ENCODE measurements at places on chromosomes 2 and 18. TPM values are rescaled to one million over a fixed set of nuclear protein-coding genes. Genes with fewer than 3 reads are reported as not detected.

DNA sequence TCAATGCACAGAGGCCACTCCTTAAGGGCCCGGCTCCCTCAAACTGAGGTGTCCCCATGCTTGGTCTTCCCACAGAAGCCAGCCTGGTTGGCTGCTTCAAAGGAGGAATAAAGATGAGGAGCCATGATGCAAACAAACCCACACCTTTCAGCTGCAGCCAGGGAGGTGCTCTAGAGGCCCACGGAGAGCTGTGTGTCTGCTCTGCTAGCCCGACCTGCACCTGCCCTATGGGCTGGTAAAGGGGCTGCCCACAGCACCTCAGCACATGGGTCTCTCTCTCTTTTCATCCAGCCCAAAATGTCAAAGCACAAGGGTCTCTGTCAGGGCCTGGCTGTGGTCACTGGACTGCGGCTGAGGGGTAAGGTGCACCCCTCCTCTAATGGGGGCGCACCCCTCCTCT lies 132.1 kb downstream of the MSH2 start:
- DNase-seq = no peak

- DNase-seq = no peak
Observed at GRCh38 chr2:170681311-170681710, 33.8 kb upstream of the SP5 start.

DNA sequence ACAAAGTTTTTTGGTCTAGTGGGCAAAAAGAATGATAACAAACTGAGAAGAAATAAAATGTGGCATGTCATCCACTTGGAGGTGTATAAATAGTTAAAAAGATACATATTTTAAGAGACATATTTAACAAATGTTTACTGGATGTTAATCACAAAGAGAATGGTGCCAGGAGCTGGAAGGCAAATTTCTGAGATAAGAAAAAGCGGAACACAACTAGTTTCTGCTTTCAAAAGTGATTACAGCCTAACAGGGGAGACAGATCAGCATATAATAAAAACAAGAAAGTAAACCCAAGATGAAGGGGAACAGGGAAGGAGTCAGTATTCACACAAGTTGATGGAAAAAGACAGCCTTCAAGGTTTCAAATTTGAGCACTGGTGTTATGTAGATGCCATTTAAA lies 91.3 kb downstream of the OLA1 start:
- DNase-seq = no peak

DNA sequence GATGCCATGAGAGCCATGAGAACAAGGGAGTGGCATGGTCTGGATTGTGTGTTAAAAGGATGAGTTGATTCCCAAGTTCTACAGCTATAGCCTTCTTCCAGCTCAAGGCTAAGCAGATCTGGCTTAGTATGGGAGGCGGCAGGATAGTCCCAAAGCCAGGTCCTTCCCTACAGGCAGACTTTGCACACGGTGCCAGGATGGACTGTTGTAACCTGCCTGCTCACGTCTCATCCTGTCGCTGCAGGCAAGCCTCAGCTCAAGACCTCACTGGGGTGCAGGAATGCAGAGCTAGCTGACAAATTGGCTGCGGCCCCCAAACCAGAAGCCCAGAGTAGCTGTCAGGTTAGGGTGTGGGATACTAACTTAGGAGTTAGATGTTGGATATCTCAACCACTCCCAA lies 28.8 kb upstream of the IGFBP5 start:
- no peak for DNase-seq

DNA sequence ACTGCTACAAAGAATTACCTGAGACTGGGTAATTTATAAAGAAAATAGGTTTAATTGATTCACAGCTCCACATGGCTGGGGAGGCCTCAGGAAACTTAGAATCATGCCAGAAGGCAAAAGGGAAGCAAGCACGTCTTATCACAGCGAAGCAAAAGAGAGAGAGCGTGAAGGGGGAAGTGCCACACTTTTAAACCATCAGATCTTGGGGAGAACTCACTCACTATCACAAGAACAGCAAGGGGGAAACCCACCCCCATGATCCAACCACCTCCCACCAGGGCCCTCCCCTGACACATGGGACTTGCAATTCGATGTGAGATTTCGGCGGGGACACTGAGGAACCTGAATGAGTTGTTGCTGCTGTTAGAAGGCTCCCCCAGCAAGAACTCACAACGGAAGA lies 220.2 kb upstream of the PIEZO2 start:
- no peak for DNase-seq

- no peak for DNase-seq
Observed at GRCh38 chr2:133063775-133064174, 393.8 kb upstream of the LYPD1 start.

DNA sequence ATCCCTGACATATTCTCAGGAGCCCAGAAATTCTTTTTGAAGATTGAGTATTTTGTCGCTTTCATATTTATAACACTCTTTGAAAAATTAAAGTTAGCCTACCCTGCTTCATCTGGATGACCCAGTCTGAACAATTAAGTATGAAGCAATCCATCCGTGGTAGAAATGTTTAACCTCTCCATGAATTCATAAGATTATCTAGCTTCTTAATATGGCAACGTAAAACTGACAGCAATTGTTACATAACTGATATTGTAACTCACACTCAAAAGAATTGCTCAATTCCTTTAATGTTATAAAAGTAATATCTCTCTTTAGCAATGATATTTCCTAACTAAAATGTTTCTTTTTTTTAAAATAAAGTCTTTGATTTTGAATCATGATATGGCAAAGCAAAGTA lies 7.2 kb upstream of the ABCA12 start:
- DNase-seq = no peak

GRCh38 chr2:173676647-173677046 lies 288.5 kb downstream of the SP3 start:
- DNase-seq = no peak

GRCh38 chr2:61769093-61769675 lies 84.7 kb downstream of the FAM161A start:
- DNase-seq = no peak

DNA sequence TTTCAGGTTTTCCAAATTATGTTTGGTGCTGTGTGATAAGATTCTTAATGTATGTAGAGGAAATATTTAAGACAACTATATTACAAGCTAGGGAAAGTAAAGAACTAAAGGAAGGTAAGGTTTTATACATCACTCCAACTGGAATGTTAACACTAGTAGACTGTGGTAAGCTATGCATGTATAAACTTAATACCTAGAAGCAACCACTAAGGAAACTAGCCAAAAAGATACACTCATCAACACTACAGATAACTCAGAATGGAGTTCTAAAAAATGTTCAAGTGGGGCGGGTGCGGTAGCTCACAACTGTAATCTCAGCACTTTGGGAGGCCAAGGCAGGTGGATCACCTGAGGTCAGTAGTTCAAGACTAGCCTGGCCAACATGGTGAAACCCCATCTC lies 37.8 kb upstream of the MALL start:
- no peak for DNase-seq

DNA sequence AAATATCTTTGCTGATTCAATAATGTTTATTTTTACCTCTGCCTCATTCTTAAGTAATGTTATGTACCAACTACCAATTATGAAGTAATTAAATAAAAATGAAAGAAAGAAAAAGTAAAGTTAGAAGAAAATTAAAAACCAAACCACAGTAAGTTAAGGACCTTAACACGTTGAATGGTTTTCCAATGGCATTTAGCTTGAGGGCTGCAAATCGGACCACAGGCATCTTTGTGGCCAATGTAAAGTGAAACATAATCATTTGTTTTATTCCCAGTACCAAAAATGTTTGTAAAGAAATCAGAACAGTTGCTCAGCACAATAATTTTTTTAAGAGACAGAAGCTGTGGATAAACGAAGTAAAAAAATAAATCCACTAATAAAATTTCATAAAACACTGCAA lies 1455.5 kb upstream of the ZEB2 start:
- DNase-seq = no peak

- DNase-seq = no peak
Observed at GRCh38 chr18:12315911-12316310, 7.9 kb downstream of the TUBB6 start.

DNA sequence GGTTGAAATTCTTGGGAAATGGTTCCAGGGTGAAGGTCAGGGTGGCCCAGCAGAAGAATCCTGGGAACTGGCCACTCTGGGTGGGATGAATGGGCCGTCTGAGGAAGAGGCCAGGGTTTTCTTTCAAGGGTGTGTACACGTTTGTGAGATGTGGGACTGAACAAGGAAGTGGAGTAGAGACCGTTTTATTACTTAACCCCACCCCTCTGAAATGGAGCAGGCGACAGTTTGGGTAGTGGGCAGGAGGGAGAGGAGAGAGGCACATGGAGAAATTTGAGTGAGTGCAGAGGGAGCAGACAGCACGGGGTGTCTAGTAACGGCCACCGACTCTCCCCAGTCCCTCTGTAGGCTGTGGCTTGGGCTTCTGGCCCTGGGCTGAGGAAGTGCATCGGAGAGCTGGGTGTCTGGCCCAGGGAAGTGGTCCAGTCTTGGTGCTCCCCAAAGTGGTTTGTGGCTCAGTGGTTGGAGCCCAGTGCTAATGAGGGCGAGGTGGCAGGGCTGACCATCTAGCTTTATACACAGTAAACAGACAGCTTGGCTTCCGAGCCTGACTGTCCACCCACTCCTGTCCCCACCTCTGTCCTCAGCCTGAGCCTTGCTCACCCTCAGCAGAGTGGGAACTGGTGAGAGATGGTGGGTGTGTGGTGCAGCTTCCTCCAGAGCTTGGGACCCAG lies 135.3 kb downstream of the DYSF start:
- DNase-seq = no peak

- DNase-seq = no peak
Observed at GRCh38 chr2:210477496-210477895, 937 bp upstream of the LANCL1 start.

DNA sequence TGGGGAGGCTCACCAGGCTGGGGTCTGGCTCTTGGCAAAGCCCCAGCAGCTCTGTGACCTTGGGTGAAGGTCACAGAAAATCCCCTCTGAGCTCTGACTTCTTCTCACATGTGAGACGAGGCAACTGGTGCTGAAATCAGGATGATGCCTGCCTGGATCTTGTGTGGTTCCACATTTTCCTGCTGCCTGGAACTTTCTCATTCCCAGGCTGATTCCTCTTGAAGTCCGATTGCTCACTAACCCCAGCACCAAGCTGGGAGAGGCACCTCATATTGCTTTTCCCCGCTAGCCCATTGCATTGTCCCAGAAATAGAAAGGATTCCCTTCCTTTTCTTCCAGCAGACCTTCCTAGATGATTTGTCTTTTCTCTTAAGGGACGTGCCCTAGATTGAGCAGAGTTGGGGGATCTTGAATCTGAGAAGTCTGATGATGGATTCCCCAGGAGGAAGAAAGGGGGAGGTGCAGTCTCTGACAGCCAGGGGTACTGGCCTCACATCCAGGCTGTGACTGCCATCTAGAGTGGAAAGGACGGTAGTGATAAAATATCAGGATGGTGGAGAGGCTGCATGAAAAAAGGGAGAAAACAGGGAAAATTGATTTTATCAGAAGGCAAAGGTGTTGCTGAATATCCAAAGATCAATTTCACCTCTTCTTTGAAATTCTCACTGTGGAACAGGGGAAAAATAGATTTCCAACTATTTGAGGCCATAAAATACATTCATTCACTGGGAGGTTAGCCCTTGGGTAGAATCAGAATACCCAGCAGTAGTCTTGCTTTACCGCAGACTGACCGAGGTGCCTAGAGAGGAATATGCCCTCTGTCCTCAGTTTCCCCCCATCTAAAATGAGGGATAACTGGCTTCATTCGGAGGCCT lies 96.3 kb downstream of the FAM210A start:
- no peak for DNase-seq

DNA sequence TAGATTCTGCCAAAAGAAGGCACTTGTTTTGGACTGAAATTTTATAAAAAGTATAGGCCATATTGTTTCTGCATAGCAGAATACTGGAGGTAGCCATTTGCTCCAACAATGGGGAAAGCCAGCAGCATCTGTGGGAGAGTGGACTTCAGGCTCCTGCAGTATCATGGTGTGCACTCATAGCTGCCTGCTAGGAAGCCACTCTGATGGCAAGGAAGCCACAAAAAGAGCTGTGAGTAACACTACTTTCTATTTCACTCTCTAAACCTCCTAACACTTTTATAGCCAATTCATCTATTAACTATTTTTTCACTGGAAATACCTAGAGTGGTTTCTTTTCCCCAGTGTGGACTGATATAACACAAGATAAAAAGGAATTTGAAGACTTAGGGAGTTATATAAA lies 144.4 kb upstream of the KCNJ3 start:
- no peak for DNase-seq

DNA sequence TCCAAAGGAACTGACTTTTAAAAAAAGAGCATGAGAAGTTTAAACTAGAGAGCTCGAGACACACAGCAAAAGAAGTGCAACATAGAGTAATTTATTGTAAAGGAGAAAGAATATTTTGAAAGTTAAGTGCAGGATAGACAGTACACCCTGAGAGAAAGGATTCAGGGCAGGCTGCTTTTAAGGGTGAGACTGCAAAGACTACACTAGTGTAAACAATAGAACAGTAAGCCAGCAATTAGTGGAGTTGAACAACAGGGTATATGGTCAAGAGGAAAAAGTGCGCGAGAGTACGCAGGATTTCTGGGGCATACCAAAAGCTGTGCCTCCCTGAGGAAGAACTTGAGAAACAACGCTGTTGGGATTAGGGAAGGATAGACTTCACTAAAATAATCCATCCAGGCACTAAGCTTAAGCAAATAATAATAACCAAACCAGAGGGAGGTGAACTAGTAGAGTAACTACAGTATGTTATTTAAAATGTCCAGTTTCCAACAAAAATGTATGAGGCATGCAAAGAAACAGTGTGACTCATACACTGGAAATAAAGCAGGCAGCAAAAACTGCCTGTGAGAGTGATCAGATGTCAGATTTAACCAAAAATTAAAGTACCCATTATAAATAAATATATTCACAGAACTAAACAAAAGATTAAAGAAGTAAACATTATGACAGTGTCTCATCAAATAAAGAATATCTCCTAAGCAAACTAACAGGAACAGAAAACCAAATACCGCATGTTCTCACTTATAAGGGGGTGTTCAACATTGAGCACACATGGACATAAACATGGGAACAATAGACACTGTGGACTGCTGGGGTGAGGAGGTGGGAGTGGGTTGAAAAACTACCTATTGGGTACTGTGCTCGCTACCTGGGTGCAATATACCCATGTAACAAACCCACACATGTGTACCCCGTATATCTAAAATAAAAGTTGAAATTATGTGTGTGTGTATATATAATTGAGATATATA lies 40.5 kb upstream of the EMILIN2 start:
- no peak for DNase-seq

LHCGR gene
- 0.92 TPM for total RNA-seq

ANKRD30BL gene
- total RNA-seq = not detected

CYRIA gene
- total RNA-seq = 6.5 TPM

ASXL3 gene
- 15.6 TPM for total RNA-seq

KLHL29 gene
- 14.6 TPM for total RNA-seq
